ENCODE measurements at places on chromosomes 7 and 10.

DNA sequence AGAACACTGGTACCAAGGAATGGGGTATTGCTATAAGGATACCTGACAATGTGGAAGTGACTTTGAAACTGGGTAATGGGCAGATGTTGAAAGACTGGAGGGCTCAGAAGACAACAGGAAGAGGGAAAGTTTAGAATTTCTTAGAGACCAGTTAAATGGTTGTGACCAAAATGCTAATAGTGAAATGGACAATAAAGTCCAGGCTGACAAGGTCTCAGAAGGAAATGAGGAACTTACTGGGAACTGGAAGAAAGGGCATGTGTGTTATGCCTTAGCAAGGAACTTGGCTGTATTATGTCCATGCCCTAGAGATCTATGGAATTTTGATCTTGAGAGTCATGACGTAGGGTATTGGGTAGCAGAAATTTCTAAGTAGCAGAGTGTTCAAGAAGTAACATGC is 38.0 kb downstream of the FAM149B1 start:
- no peak for DNase-seq

DNA sequence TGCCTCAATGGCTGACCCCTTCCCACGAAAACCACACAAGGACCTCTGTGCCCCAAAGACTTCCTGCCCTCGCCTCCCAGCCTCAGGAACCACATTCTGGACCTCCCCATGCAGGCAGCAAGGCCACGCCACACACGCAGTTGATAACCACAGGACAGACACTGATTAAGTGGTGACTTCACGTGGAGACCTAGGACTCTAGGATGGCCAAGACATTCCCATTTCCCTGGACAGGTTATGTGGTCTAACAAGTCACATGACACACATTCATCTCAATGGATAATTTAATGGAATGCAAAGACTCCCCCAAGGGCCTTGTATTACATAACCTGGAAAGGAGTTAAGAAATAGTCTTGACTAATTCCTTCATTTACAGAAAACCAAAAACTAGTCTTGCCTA is 110.2 kb downstream of the LARP4B start:
- DNase-seq, result no peak

DNA sequence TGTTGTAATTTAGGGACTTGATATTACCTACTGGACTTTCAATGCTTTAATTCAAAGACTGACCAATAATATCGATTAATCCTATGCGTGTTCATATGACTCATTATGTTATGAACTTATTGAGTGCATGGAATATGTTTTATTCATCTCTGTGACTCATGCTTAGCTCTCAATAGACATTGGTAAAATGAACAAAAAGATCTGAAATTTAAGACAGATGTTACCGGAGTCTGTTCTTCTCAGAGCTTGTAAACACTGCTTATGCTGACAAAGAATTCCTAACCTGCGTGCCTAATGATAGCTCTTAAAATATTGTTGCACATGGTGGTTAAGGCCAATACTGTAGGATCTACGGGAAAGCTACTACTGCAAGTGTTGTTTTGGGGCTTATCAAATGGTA is 131.5 kb upstream of the ACBD5 start:
- DNase-seq, result no peak

DNA sequence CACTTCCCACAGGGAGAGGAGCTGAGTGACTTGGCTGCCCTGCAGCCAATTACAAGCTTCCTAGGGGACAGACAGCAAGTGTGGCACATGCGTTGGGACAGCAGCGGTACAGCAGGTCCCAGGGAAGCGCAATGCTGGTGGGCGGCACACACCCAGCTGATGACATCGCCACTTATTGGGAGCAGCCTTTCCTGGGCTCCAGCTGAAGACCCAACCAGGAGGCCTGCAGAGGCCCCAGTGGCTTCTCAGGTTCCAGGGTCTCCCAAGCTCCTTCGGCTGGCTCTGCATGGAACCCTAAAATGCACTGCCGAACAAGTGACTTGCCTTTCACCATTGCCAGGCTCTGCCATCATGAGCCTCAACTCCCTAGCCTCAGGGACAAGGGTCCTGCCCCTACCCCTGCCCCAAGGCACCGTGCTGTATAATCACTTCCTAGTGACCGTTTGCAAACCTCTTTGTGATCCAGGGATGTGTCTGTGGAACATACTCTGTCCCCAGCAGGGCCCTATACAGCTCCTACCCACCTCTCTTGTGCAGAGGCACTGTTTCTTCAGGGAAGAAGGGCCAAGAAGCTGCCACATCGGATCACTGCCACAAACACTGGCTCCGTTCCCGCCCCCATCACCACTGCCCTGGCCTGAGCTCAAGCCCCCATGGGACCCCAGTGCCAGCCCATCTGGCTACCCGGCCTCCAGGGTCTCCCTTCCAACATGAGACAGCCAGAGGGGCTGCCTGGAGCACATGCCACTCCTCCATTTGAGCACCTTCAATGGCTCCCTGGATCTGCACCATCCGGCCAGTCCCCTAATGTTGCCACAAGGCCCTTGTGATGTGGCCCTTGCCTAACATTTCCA is 19.3 kb upstream of the SLIT1 start:
- no peak for DNase-seq

- DNase-seq, result no peak
Measured at GRCh38 chr7:45625714-45626440, 51.7 kb downstream of the ADCY1 start.

DNA sequence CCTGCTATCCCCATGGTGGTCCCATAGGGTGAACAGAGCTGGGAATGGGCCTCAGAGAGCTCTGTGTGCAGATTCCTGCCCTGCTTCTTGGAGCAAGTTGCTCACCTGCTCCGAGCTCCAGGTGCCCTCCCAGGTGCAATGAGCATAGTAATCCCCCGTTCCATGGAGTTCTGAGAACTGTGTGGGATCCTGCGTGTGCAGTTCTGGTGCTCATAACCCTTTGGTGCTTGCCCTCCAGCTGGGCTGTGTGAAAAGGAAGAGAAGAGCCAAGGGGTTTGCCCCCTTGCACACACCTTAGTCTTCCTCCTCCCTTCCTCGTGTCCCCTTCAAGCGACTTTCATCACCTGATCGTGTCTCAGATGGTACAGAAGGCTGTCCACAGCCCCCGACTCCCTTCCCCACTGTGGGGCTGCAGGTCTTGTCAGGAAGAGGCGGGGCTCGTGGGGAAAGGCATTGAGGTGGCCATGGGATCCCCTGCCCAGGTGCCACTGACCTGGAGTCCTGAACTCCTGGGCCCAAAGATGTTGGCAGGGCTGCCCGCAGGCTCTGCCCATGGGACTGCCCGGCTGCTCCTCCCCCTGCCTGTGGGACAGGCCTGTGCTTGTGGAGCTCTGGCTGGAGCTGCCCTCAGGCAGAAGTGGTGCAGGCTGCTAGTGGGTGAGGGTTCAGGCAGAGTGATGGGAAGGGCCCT is 21.9 kb upstream of the ZNF488 start:
- DNase-seq, result no peak
